ENCODE measurements at places on chromosomes 7 and 10.

DNA sequence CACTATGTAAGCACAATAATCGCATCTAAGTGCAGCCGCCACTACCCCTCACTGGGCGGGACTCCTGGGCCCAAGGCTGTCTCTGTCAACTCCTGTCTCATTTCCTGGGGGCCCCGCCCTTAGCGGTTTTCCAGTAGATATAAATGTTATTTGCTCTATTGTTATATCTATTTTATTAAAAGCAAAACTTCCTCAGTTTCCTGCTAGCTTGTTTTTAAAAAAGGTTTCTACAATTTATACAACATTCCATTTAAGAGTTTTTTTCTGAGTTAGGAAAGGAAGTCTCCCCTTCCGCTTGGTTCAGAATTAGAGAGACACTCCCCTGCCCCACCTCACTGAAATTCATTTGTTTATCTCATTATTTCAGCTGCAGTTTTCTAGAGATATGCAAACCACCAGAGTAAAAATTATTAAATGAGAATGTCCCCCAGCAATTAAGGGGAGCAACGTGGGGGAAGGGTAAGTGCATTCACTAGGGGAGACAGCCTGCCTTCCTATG lies 82.7 kb downstream of the RAMP3 start:
- no peak for DNase-seq

- DNase-seq = no peak
Observed at GRCh38 chr7:98995523-98996149, 117.3 kb downstream of the TRRAP start.

- DNase-seq = no peak
Observed at GRCh38 chr7:17681965-17682364, 258.3 kb downstream of the SNX13 start.

GRCh38 chr7:19491371-19491770 lies 217.5 kb downstream of the POLR1F start:
- DNase-seq = no peak

- DNase-seq = no peak
Observed at GRCh38 chr10:2036209-2036608, 298.9 kb upstream of the ADARB2 start.

GRCh38 chr10:73366381-73367298 lies 8.0 kb upstream of the CFAP70 start:
- no peak for DNase-seq

DNA sequence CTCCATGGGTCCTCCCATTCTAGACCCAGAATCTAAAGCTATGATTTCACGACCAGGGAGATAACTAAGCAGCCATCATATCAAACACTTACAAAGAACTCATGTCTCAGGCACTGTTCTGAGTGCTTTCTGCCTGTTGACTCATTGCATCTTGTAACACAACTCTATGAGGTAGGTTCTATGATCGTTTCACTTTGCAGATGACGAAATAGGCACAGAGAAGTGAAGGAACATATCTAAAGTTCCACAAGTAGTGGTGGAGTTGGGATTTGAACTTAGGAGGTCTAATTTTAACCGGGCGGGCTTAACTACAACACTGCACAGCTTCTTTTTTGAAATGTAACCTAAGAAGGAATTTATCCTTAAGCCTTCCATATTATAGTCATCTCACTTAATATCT lies 2.9 kb downstream of the RBP4 start:
- DNase-seq = no peak

DNA sequence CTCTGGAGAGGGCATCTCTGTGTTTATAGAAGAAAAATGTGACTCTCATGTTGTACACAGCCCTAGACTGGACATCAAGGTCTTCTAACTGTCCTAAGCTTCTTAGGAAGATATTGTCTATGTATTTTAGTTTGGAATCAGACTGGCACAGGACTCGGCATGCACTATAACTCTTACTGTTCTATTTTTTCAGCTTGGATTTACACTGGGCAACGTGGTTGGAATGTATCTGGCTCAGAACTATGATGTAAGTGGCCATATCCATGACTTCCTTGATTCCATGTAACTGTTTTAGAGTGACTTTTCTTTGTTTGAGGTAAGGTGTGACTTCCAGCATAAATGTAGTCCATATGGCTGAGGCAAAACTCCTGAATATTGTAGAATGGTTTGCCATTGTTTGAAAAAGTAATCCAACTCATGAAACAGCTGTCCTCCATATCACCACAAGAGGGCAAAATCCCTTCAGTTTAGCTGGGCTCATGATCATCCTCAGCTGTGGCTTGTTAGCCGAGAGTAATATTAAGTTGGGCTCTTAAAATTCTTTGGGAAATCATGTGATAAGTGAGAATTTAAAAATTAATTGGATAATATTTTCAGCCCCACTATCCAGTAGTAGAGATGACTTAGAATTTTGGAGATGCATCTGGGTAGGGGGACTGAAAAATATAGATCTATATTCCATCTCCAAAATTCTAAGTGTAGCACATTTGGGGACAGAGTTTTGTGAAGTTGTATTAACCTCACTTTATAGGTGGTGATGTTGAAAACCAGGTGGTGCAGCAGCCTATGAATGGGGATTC lies 10.4 kb downstream of the STMP1 start:
- DNase-seq = peak; percentile 43

DNA sequence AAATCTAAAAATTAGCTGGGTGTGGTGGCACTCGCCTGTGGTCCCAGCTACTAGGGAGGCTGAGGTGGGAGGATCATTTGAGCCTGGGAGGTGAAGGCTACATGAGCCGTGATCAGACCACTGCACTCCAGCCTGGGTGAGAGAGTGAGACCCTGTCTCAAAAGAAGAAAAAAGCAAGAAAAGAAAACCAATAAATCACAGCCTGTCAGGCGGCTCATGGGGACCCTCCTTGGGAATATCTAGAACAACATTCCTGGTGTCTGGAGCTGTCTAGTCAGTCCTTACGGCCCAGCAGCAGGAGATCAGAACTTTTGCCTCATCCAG lies 130.6 kb upstream of the TNRC18 start:
- DNase-seq = no peak

GRCh38 chr7:121235201-121235600 lies 93.6 kb upstream of the WNT16 start:
- DNase-seq = no peak

DNA sequence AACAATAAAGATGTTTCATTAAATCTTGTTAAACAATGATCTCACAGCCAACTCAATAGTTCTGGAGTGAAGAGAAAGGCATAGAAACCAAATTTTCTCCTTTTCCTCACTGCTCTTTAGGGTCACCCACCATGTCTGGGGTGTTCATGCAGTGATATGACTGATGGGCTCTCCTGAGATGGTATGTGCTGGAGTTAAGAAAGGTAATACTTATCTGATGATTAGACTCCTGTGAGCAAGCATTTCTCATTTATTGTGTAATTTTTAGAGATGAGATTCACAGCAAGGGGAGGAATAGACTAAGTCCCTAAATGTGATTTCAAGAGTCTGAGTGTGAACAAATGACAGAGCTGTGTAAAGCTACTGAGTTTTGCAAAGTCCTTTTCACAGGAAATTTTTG lies 1361.3 kb upstream of the CELF2 start:
- DNase-seq = no peak

DNA sequence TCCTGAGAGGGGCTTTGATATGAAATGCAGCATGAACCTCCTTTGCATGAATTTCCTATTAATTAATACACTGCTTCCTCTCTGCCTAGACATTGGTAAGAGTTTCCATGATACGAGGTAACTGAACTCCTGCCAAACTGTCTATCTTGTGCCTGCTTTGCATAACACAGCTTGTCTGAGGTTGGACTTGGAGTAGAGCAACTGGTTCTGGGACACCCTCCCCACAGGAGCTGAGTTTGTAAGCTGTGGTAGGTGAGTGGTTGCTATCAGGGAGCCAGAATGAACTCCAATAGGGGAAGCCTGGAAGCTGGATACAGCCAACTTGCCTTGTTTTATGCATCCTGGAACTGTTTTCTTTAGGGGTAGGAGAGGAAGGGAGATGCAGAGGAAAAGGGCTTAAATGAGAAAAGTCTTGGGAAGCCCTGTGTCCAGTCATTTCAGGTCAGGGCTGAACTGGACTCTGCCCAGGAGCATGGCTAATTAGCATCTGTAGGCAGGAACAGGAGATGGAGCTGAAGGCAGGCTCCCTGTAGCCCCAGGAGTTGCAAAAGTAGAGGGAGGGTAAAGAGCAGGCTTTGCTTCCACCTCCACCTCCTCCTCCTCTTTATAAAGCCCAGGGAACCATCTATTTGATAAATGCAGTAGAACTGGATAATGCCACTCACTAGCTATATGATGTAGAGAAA lies 73.2 kb upstream of the GPR158 start:
- no peak for DNase-seq

- no peak for DNase-seq
Observed at GRCh38 chr10:114545071-114545470, 113.0 kb downstream of the ABLIM1 start.

- DNase-seq = no peak
Observed at GRCh38 chr10:117884093-117884492, 162.6 kb downstream of the RAB11FIP2 start.

- no peak for DNase-seq
Observed at GRCh38 chr10:127522298-127522697, 26.8 kb upstream of the NPS start.

- no peak for DNase-seq
Observed at GRCh38 chr10:13340068-13340467, 8.0 kb downstream of the SEPHS1 start.

GRCh38 chr10:33876584-33877400 lies 542.3 kb upstream of the NRP1 start:
- DNase-seq = no peak

DNA sequence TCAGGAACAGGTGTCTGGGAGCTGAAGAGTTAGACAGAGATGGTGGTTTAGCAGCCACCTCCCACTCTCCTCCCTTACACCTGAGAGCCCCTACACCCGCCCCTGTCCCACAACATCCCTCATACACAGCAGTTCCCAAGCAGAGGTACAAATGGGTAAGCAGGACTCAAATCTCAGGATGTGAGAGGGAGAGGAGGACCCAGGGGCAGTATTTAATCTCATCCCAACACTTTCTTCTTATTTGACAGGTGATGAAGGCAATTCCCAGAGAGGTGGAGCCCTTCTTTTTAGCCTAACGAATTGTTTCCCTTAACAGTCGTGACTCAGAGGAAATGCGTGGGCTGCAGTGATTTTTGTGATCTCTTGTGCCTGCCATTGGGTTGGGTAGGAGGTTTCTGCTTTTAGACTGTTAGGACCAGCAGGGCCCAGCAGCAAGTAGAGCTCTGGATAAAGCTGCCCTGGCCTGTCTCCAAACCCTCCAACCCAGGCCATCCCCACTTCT lies 191.3 kb downstream of the HECW1 start:
- DNase-seq = no peak

GRCh38 chr10:3803295-3803926 lies 18.4 kb upstream of the KLF6 start:
- DNase-seq = no peak

GRCh38 chr10:129861776-129862531 lies 102.1 kb downstream of the EBF3 start:
- no peak for DNase-seq

GRCh38 chr7:158374146-158374545 lies 213.5 kb downstream of the PTPRN2 start:
- no peak for DNase-seq

- DNase-seq = peak; percentile 89
Observed at GRCh38 chr7:157432541-157432956, 95.7 kb downstream of the DNAJB6 start.

Data from COR-L47 (cell line).